ENCODE measurements at places on chromosomes 3 and 15.

- DNase-seq: no peak
Observed at GRCh38 chr3:150744041-150744918, 18.7 kb downstream of the SIAH2 start.

DNA sequence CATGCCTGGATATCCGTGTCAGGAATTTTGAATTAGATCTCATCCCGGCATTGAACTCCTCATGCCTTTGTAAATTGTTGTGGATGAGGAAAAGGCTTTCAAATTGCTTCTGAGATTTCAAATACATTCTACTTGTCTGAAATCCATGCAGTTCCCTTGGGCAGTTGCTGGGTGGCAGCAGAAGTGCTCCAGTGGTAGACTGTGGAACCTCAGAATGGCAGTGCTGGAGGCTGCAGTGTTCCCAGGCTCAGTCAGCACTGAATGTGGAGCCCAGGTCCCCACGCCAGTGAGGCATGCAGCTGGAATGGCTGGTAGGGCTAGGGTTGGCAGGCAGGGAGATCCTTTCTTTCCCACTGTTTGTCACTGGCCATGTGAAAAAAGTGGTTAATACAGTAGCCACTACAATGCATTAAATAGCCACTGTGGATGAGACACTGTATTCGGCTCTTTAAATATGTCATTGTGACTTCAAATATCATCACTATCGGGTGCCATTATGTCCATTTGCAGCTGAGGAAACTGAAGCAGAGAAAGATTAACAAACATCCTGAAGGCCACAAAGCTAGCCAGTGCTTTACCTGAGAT, 98.6 kb downstream of the TPRG1 start:
- peak; percentile 3 for DNase-seq

- peak; percentile 17 for DNase-seq
Observed at GRCh38 chr3:187165144-187165543, 25.8 kb upstream of the RPL39L start.

- no peak for DNase-seq
Observed at GRCh38 chr15:69451951-69452691, 497 bp upstream of the RPLP1 start.

DNA sequence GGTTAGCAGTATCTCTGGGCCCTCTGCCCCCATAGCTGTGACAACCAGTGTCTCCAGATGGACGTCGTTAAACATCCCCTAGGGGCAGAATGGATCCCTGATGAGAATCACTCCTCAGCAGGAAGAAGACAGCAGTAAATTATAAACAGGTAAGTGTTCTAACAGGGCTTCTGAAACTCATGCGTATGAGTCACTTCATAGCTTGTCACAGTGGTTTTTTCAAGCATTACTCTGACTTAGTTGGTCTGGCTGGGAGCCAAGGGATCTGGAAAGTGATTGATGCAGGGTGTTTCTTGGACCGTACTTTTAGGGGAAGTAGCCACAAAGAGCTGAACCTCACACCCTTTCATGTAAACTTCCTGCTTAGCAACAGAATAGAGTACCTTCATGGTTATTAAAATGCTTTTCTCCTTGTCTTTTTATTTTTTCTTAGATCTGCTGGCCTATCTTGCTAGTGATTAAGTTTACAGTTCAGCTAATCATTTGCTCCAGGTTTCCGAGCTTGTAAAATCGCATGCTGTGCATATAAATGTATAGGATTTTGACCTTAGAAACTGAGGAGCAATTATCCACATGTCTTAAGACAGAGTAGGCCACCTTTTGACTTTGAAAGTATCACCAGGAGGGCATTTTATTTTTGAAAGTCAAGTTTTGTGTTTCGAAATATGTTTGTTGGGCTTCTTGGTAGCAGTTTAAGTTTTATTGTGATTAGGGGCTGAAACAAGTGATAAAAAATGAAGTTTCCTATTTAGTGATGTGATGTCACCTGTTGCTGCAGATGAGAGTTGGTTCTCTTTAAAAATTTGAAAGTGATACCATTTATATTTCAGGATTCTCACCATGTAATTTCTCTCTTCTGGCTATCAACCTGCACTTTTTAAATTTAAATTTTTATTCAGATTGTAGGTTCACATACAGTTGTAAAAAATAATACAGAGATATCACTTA, 333.9 kb downstream of the PTPRG start:
- DNase-seq: no peak

DNA sequence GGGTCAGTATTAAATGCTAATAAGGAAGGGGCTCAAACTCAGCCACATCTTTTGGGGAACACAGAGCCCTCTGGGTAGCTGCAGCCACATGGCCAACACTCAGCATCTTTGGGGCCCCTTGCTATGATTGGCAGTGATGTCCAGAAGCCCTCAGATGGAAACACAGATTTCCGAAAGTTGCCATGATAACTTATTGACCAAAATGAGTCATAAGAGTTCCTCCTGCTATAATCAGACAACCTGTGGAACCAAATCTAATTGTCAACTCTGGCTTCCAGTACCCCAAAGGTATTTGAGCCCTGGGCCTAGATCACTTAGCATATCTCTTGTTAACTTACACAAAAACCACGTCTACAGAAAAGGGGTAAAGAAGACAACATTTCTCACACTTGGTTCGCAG, 392.2 kb downstream of the KCNH8 start:
- DNase-seq: no peak

DNA sequence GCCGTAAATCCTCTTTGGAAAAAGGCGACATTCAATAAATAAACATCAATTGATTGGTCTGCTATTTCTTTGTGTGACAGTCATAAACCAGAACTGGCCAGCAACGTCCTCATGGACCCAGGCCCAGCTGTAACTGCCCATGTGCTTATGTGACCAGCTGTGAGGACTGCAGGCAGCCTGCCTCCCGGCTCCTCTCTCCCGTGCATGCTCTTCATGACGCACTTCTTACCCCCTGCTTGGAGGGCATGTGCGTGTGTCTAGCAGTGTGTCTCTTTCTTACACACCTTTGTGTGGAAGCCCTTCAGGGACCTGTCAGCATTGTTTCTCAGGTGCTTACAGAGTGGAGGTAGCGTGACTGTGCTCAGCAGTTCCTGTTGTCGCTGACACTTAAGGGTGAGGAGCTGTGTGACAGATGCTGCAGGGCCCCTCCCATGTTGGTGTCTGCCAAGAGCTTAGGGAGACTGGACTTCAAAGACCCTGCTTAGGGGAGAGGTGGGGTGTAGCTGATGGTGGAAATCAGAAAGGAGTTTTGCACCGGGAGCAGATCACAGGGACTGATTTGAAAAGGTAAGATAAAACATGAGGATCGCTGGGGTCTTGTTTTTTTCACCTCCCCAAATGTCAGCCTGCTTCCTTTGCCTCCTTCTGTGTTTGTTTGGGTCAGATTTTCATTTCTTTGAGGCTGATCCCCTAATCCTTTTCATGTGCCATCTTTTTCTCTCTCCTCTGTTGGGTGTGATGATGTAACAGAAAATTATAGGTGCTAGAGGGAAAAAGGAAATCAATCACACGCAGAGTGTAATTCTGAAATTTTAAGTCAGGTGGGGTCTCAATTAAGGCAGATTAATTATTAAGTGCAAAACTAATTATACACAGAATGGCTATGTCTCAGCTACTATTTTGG, 2.1 kb downstream of the PODXL2 start:
- DNase-seq: no peak

DNA sequence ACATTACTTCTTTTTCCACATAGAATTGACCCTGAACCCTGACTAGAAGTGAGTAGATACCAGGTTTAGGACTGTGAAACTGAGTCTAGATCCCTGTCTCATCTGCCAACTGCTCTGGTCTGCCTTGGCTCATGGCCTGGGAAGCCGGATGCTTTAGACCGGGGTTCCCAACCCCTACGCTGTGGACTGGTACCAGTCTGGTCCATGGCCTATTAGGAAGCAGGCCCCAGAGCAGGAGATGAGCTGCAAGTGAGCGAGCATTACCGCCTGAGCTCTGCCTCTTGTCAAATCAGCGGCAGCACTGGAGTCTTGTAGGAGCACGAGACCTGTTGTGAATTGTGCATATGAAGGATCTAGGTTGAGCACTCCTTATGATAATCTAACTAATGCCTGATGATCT, 734.2 kb downstream of the AGBL1 start:
- no peak for DNase-seq

Measured in T follicular helper cell (primary cell).